ENCODE measurements at places on chromosomes 5 and 9.

DNA sequence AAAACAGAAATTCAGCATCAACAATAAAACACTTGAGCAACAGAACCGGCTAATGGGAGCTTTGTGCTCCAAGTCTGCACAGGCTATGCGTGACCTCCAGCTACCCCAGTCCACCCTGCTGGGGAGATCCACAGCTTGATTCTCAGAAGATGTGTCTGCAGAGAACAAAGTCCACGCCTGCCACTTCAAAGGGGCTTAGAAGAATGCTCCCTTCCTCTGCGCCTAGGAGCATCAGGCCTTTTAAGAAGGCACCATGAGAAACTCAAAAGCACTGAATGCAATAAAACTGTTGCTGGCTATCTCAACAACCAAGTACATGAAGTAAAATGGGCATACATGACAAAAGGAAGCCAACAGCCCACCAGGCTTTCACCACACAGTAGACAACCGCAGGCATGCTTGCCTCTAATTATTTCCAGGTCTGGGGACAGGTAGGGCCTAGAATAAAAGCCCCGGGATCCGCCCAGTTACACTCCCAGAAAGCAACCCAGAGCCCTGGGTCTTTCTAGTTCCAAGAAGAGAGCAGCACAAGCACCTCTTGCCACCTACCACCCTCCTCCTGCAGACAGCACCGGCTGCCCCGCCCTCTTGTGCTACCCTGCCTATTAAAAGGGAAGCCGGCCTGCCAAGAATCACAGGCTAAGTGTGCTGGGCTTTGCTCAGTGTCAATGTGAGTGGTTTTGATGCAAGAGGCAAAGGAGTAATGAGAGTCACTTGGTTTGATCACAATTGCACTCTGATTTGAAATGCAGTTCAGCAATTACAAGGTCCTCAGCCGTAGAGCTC, 123.2 kb downstream of the SPOCK1 start:
- no peak for DNase-seq

DNA sequence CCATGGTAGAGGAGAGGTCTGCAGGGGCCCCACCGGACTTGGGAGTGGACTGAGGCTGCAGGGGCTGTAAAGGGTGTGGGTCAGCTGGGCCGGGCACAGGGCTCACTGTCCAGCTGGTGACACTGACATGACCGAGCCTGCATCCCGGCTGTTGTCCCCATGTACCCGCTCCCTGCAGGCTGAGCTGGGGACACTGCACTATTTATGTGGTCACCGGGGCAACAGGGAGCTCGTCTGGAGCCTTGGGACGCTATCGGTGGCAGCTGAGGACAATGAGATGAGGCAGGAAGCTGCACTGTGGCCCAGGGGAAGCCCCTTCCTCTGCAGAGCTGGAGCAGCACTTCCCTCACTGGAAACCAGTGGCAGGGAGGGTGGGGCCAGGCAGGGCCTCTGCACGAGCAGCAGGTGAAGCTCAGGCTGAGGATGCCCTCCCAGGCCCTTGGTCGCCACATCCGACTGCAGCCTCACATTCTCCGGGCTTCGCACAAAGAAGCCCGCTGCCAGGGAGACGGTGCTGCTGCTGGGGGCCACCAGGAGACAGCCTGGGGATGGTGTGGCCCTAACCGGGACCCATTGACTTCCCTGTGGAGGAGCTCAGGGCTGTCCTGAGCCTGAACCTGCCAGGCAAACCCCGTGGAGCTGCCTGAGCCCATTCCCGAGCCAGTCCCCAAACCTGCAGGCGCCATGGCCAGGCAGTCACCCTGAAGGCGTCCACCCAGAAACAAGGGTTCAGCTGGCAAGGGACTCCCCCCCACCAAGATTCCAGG, 26.4 kb downstream of the ZDHHC11B start:
- no peak for DNase-seq

- DNase-seq = no peak
Measured at GRCh38 chr9:569296-569695, 272.2 kb upstream of the DMRT1 start.

GRCh38 chr9:4706971-4707622, 27.7 kb downstream of the CDC37L1 start:
- no peak for DNase-seq

DNA sequence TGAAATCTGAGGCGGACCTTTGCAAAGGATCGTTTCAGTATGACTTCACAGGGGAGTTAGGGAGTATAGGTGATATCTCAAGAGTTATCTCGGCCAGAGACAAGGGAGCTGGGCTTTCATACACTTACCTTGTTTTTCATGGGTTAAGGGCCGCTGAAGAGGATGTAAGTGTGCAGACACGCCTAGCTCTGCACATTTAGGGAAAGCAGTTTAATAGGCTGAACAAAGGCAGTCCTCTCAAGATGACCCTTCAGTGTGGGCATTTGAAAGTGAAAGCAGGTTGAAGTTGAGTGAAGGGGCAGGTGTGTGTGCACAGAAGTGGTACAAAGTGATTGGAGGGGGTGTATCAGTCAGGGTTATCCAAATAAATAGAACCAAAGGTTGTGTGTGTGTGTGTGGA, 33.1 kb upstream of the PRXL2C start:
- DNase-seq = no peak

DNA sequence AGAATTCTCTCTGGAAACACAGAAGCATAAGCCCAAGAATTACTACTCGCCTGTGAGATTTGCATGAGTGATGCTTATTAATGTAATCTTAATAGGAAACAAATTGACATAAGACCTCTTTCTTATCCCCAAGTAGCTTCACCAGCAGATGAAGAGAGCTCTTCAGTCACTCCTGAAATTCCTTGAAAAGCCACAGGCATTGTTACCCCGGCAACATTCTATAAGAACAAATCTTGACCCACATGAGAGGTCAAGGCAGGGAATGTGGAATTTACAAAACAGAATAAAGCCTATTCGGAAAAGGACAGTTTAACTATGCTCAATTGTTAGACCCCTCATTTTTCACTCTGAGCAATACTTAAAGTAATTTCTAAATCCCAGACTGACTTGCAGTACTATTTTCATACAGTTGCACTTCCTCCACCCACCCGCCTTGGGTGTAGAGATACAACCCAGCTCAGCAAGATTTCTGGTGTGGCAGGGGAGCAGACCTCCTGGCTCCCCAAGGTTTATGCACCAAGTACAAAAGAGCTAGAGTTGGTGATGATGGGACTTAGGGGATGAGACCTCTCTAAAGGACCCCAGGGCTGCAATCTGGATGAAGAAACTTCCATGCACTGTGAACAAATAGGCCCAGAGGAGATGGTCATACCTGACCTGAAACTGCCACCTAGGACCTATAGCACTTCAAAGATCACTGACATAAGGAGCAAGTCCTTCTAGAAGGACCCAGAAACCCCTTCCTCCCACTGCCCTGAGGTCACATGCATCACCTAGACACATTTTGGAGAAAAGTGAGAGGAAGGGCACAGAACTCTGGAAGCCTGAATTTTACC, 242.1 kb downstream of the ZNF608 start:
- DNase-seq = no peak

DNA sequence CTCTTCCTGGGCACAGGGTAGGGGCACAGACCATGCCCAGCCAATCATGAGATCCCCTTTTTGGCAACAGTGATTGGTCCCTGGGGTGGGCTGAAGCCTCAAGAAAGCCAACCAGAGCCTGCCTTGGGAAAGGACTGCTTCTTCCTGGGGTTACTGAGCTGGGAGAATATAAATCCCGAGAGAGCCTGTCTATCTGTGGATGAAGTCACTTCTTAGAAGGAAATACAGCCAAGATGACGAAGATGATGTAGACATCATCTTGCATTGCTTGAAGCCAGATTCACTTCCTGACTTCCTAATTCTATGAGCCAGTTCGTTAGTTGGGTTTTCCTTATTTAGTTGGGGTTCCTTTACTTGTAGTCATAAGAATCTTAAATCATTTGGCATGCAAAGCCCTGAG, 50.1 kb upstream of the PWWP2A start:
- DNase-seq = no peak

GRCh38 chr5:132655821-132656773, 1.9 kb upstream of the IL13 start:
- DNase-seq = peak; percentile 88

- DNase-seq = no peak
Measured at GRCh38 chr5:51466214-51466613, 83.0 kb downstream of the ISL1 start.

DNA sequence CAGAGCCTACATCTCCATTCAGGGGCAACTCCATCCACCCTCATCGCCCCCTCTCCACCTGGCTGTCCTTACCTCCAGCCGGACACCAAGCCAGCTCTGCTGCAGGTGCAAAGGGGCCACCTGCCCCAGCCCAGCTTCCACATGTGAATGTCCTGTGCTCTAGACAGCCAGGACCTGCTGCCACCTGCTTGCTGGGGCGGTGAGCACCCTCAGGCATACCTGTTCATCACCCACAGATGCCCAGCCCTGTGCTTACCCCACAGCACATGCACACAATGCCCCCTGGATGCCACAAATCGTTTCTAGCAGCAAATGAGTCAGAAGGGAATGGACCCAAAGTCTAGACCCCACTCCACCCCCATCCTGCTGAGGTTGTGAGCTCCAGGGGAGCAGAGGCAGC, 13.3 kb upstream of the NKD2 start:
- DNase-seq = no peak

DNA sequence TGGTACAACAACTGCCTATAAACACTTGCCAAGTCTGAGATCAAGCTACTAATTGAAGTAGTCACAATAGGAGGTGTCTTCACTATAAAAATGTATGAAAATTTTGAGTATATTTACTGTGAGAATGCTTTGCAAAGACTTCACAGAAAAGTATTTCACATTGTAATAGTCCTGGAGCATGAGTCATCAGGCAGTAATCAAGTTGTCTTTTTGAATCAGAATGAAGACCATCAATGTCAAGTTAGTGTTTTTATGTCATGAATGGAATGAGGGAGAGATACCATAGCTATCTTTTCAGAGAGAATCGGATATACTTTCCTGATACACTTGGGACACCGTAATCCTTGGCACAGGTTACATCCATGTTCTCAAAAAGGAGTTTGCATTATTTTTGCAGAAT, 466.9 kb upstream of the ARRDC3 start:
- no peak for DNase-seq

GRCh38 chr9:130847306-130848217, 12.5 kb downstream of the ABL1 start:
- peak; percentile 97 for DNase-seq

GRCh38 chr9:123656565-123656964, 273.4 kb downstream of the DENND1A start:
- DNase-seq = no peak

DNA sequence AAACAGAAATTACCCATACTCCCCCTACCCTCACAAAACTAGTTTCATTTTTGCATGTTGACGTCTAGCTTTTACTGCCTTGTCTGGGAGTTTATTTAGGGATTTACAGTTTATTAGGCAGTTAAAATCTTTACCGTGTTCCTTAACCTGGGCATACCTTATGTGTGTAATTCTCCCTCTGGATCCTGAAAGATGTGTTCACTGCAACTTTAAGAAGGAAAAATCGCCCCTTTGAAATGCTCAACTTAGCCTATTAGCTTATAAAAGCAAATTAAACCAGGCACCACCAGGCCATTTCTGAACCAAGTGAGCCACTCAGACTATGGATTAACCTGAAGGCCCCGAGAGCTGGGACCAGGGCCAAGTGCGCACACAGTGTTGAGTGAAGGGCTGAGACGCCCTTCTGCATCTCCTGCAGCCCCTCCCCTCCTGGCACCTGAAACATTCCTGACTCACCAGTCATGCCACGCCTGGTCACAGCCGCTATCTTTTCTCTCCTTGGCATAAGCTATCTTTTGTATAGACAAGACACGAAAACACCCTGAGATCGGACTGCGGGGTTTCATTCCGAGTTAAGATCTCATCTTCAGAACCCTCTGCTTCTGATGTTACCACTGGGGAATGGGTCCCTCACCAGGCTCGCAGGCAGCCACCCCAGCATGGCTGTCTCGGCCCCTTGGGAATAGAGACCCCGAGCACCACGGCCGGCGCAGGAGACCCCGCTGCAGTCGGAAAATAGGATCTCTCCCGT, 111.9 kb downstream of the ROR2 start:
- no peak for DNase-seq

GRCh38 chr9:124352616-124353015, 62.6 kb downstream of the PSMB7 start:
- DNase-seq = no peak

GRCh38 chr9:18063856-18064390, 410.0 kb upstream of the ADAMTSL1 start:
- no peak for DNase-seq

DNA sequence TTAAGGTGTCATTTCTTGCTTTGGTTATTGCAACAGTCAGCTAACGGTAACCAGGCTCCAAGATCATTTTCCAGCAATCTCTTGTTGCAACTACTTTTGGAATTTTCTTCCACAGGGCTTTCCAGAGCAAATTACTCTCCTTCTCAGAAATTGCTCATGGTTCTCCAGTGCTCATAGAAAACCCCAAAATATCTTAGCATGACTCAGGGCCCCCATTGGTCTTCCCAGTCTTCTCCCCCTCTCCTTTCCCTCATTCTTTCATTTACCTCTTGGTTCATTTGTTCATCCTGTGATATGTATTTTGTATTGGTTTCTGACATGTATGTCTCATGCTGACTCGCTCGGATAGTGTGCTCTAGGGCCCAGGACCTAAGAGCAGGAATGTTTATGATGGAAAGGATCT, 35.6 kb downstream of the WWC1 start:
- no peak for DNase-seq

GRCh38 chr5:109762821-109763220, 73.1 kb downstream of the MAN2A1 start:
- no peak for DNase-seq

DNA sequence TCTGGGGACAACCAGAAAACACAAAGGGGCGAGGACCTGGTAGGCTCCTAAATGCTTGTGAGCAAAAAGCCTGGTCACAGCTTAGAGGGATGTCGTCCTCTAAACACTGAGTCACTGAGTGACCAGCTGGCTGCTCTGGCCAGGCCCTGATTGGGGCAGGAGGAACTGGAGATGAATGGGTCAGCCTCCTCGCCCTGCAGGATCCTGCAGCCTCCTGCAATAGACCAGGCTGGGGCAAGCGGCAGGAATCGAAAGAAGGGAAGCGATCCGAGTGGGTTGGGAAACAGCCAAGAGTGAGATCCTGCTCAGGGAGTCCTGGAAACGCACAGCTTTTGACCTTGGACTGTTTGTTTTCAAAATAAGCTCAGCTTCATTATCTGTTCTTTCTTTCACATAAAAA, 34.1 kb upstream of the MSX2 start:
- no peak for DNase-seq

DNA sequence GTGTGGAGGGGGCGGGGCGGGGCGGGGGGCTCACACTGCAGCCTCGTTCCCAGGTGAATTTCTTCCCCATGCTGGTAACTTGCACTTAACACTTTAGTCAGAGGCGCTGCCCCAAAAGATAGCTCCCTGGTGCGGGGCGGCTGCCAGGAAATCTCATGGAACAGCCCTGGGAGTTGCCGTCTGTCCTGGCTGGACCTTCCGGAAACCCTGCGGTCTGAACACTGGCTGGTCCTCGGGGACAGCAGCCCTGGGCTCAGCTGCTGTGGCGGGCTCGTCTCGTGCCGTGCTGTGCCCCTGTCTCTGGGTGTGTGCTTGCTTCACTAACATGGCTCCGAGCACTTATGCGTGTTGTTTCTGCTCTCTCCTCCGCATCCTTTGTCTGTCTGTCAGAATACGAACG, 25.8 kb downstream of the PTGES2 start:
- DNase-seq = no peak

GRCh38 chr5:7872517-7873130, 3.7 kb downstream of the MTRR start:
- DNase-seq = no peak

- no peak for DNase-seq
Measured at GRCh38 chr9:2032234-2032633, 17.1 kb downstream of the SMARCA2 start.

- DNase-seq = no peak
Measured at GRCh38 chr5:10984021-10984715, 223.1 kb upstream of the DAP start.

Data from esophagus muscularis mucosa (tissue), 4 donors.